Right ventricle myocardium inferior (tissue), 1 donor: ENCODE measurements at places on chromosomes 6 and 20.

- DNase-seq: no peak
Observed at GRCh38 chr6:157706883-157707282, 116.2 kb upstream of the SNX9 start.

GRCh38 chr6:105364243-105364642 lies 38.6 kb downstream of the PREP start:
- DNase-seq: no peak

- no peak for DNase-seq
Observed at GRCh38 chr6:26032340-26033084, 54.7 kb upstream of the HFE start.

GRCh38 chr20:38927902-38928578 lies 1.8 kb downstream of the FAM83D start:
- no peak for DNase-seq

DNA sequence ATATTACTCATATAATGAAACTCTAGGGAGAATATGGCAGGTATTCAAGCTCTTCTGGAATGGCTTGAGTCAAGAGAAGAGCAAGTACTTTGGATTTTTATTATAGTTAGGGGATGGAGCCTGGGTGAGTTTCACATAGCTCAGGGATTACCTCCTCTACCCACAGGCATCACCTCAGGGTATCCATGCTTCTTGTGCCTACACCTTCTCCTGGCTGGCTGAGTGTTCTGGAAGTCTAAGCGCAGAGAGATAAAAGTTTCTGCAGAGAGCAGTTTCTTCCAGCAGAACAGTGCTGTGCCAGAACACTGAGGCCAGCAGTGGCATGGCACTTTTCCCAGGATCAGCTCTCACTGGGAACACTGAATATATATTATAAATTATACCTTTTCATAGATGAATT lies 199.7 kb upstream of the KCNQ5 start:
- DNase-seq: no peak

- no peak for DNase-seq
Observed at GRCh38 chr20:17014217-17014616, 212.6 kb upstream of the PCSK2 start.

- no peak for DNase-seq
Observed at GRCh38 chr6:163390770-163391169, 23.7 kb upstream of the QKI start.

DNA sequence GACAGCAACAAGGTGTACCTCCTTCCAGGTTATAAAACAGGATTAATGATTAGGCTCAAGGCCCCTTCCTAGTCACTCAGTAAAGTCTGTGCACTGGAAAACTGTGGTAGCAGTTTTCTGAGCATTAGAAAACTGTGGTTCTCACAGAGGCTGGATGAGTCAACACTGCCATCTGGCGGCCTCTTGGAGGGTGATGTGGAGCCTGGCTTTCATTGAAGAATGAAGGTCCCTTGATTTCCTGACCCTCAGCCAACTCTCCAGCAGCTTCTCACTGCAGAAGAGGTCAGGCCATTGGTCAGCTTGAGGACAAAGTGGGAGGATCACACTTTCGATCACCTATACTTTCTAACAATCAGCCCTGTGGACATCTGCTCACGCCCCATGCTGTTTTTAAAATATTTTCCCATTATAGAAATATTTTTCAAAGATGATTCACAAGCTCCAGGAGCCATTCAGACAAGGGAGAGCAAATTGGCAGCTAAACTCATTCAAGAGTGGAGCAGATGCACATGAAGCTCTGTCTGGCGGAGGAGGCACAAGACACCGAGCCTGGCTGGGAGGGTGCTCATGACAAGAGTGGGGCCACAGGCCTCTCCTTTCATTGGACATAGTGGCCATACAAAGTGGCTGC lies 23.2 kb downstream of the PSMB1 start:
- peak; percentile 79 for DNase-seq

GRCh38 chr6:85966828-85967227 lies 324.1 kb upstream of the SYNCRIP start:
- no peak for DNase-seq

DNA sequence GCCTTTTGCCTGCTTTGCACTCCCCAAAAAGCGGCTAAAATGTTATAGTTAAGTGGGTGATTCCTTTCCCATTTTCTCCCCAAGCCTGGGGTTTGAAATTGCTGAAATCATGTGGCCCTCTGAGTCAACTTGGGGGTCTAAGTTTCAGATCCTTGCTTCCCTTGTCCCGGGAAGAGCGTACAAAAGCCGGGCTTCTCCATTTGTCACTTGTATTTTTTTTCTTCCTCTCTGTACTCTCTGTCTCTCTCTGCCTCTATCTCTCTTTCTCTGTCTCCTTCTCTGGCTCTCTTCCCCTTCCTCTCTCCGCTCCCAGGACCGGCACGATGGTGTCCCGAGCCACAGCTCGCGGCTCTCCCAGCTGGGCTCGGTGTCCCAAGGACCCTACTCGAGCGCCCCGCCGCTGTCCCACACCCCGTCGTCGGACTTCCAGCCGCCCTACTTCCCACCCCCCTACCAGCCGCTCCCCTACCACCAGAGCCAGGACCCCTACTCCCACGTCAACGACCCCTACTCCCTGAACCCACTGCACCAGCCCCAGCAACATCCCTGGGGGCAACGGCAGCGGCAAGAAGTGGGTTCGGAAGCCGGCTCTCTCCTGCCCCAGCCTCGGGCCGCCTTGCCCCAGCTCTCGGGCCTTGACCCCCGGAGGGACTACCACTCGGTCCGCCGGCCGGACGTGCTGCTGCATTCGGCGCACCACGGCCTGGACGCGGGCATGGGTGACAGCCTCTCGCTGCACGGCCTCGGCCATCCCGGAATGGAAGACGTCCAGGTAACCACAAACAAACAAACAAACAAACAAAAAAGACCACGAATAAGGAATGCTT lies 4.6 kb downstream of the TFAP2B start:
- DNase-seq: peak; percentile 56

DNA sequence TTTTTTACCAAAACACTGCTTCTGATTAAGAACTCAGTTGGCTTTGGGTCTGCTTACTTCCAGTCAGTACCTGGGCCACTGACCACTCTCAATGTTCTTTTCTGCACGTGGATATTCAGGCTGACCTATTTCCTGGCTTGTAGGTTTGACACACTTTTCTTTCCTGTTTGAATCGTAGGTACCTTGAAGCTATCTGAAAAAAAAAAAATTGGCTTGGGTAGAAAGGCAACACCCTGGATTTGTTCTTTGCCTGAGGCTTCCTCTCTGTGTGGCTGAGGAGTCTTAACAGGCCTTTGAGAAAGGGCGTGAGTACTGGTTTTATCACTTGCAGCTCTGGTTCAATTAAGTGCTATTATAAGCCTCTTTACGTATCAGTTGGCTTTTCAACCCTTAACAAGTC lies 60.6 kb upstream of the IL20RA start:
- DNase-seq: no peak

DNA sequence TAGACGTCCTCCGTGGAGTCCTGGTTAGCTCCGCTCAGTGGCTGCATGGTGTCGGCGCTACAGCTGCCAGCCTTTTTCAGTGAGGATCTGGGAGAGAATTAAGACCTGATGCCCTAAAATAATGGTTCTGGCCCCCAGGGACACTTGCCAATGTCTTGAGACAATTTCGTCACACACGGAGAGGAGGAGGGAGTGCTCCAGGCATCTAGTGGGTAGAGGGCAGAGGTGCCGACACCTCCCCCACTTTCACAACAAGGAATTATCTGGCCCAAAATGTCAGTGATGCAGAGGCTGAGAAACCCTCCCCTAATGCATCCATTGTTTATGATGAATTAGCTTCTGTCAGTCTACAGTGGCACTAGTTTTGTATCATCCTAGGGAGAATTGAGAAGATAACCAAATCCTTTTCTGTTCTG lies 24.4 kb downstream of the TMEM181 start:
- no peak for DNase-seq

DNA sequence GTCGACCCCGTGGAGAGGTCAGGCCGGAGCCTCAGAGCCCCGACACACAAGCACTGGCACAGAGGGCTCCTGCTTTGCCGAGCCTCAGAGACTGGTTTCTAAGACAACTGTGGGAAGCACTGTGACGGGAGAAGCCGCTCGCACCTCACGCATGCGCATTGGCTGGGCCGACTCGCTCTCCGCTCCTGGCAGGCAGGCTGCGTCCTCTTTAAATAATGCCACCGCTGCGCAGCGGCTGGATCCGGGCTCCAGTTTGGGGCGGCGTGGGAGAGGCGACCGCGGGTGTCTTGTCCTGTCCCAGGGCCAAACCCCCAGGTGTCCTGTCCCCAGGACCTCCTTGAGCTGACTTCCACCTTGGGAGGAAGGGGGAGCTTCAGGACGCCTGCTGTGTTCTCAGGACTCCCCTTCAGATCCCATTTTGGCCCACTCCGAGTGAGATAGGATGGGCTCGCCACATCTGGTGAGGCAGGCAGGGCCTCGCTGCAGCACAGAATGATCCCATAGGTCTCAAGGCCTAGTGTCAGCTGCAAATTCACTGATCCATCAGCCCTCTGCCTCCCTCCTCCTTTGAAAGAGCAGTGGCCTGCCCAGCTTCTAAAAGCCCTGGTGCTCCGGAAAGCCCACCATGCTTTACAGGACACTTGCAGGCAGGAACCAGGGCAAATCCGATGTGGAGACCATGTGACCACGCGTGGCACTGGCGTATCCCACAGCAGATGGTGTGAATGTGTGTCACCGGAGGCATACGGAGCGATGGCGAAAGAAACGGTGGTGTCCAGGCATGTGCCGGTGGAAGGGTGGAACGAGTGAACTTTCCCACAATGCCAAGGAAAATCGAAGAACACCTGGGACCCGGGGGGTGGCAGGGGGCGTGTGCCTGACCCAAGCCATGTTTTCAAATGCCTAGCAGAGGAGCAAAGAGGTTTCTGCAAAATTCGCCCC lies 169.3 kb upstream of the ZNF337 start:
- peak; percentile 89 for DNase-seq

GRCh38 chr6:69349771-69350170 lies 447.0 kb downstream of the LMBRD1 start:
- DNase-seq: peak; percentile 76

DNA sequence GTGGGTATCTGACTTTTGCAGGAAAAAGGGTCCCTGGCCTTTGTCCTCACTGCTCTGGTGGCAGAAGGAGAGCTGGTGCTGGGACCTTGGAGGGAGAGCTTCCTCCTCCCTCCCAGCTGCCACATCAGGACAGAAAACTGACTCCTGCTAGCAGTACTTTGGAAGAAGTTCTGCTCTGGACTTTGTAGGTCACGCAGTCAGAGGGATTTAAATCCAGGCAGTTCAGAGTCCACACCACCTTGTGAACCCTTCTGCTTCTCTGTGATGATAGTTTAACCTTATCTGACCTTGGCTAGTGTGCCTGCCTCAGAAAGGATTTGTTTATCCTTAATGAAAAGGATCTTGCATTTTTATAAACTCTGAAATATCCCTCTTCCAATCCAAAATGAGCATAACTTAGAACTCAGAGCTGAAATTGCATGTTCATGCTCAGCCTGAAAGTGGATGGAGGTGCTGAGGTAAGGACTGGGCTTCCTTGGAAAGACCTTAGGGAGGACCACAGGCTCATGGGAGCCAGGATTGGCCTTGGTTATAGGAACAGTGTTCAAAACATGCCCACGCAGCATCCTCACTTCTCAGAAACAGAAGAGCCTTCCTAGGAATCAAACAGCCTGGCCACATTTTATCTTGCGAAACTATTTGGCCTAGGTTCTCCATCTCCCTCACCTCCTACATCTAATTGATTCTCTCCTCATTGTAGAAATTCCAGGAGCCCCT lies 123.9 kb upstream of the SASH1 start:
- DNase-seq: no peak

DNA sequence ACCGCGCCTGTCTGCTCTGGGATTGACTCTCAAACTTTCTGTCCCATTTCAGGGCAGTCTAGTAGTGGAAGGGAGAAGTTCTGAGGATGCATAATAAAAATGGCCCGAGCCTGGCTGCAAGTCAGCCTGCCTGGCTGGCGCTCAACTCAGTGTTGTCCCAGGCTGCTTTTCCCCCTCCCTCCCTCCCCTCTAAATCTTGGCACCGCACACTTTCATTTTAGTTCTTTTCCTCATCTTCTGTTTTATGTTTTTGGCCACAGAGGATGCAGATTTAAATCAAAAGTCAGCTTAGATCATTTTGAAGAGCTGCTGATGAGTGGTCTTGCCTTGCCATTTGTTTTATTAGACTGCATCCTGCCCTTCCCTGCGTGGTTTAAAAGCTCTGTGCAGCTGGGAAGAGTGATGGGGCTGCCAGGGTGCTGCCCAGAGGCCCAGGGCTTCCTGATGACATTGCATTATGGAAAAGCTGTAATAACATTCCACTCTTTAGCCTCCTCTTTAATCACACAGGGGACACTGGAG lies 6.5 kb upstream of the UQCC2 start:
- no peak for DNase-seq

- no peak for DNase-seq
Observed at GRCh38 chr20:54419531-54419930, 55.9 kb upstream of the DOK5 start.

DNA sequence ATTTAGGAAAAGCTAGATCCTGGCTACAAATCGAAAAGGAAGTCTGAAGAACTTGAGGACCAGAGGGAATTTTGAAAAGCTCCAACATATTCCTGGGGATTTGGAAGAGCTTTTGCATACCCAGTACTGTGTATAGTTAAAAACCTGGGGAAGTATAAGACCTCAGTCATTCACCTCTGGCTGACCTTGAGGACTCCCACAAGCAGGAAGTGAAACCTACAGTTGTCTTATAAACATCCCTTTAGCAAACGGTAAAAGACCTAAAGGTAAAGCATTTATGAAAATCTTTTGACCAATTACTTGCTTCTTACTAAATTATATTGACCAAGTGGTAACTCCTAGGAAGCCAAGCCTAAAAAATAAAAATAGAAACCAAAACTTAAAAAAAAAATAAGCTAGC lies 175.0 kb downstream of the HAO1 start:
- DNase-seq: no peak

DNA sequence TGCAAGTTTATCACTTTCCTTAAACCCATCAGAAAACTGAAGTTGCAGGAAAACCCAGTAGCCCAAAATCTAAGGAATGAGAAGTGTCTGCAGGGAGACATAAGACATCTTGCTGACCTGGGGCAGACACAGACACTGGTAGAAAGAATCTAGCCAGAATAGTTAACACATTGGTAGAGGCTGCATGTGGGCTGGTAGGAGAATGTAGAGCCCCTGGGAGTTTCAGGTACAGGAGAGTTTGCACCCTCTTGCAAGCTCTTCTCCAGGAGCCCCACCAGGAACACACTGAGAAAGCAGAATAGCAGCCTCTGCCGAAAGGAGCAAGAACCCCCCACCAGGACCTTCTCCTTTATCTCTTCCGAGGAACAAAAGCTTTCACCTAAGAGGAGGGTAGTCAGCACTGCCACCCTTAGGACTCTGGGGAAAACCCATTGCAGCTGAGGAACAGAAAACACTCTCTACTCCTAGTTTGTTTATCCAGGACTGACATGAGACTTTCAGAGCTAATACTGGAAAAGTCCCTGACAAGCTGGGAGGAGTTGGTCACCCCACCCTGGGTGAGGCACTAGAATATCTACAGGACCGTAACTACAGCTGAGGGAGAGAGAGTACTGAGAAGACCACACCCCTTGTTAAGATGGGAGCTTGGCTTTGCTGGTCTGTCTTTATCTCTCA lies 10.5 kb upstream of the OGFRL1 start:
- DNase-seq: no peak

DNA sequence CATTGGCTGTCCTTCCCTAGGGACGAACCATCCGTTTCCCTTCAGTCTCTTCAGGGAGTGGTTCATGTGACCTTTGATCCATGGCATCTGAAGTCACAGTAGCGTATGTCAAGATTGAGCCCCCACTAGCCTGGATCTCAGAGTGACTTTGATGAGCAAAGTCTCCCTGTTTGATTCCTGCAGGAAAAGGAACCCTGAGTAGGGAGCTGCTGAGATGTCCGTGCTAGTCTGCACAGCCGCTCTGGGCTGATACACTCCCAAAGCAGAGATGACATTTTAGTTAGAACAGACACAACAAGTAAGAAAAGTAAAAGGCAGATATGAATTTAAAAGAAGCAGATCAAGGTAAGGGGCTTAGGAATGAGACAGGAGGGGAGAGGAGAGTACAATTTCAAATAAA lies 899.4 kb downstream of the C6orf118 start:
- DNase-seq: no peak
